ENCODE measurements at places on chromosomes 6 and 20.

GRCh38 chr6:154143753-154144152 lies 104.7 kb downstream of the OPRM1 start:
- no peak for DNase-seq

GRCh38 chr6:114282292-114282691 lies 60.5 kb downstream of the HS3ST5 start:
- DNase-seq, result no peak

GRCh38 chr6:137044366-137045221 lies at the start of gene IL20RA:
Gene IL20RA (minus strand): TSS chr6:137044965. CDS start chr6:137044728, 237 bp downstream.
- no peak for DNase-seq

DNA sequence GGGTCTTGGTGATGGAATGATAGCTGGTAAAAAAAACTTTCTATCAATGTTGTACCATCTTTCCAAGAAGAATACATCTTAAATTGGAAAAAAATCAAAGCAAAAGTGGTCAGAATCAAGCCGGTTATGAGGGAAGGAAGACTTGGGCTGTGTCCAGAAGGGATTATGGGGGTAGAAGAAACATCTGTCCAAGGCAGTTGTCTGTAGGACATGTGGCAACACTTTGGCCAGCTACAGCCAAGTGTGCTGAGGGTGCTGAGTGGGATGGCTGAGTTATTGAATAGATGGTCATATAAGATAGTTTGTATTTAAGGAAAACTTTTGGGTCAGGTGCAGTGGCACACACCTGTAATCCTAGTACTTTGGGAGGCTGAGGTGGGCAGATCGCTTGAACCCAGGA lies 38.4 kb downstream of the INSM1 start:
- DNase-seq, result no peak

GRCh38 chr6:163186527-163186926 lies 228.0 kb upstream of the QKI start:
- DNase-seq, result no peak

GRCh38 chr20:52242237-52243230 lies 51.0 kb upstream of the ZFP64 start:
- DNase-seq, result no peak

GRCh38 chr6:29035951-29036350 lies 9.0 kb downstream of the OR2W1 start:
- no peak for DNase-seq

DNA sequence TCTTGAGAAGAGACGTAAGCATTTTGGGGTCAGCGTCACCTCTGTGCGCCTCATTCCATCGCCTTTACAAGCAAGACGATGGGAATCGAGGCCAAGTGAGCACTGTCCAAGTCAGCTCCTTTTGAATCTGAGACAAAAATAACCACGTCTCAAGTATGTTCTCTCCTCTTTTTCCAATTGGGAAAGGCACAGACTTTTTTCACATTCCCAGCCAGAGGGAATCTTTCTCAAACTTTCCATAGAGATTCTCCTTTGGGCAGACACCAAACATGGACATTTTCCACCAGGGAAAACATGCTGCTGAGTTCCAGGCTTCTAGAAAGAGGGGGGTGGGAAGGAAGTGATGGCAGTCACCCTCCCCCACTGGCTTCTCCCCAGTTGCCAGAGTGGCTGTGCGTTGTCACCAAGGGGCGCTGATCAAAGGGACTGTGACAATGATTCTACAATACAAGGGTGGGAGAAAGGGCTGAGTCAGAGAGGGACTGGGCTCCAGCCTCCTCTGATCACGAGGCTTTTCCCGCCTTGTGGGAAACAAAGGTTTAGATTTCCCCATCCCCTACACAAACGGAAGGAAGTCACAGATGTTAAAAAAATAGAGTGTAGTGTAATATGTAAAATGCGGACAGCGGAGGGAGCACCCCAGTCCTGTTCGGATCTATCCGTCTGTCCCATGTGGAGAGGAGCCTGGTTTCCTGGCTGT lies 281.9 kb upstream of the RNF24 start:
- DNase-seq, result no peak

DNA sequence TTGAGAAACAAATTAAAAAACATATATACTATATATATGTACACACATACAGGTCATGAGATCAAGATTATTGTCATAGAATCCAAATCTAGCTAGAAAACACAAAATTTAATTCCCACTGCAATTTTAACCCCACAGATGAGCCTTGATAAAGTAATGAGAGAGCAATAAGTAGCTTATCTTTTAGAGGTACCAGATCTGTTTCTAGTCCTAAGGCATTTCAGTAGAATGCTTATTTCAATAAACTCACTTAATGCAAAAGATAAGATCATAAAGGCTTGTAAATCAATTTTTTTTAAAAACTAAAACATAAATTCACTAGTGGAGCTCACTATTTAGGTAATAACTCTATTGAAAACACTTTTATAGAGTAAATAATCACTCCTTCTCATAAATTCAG lies 47.2 kb downstream of the PRKN start:
- no peak for DNase-seq

GRCh38 chr6:12423832-12424231 lies 133.7 kb downstream of the EDN1 start:
- DNase-seq, result no peak

DNA sequence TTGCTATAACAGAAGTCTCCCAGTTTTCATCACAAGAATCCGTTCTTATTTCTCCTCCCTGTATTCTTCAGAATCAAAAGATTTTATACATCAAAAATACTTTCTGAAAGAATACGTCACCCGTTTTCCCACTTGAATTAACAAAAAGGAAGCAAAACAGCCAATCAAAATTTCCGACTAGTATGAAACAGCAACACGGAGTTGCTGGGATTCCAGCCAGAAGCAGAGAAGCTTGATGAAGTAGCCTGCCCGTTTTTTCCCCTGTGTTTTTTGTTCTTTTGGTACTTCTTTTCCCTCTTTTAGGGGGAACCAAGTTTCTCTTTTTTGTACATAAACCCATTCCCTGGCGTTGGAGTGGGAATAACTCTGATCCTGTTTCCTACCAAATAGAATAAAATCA lies 14.6 kb downstream of the TXLNB start:
- DNase-seq, result no peak

DNA sequence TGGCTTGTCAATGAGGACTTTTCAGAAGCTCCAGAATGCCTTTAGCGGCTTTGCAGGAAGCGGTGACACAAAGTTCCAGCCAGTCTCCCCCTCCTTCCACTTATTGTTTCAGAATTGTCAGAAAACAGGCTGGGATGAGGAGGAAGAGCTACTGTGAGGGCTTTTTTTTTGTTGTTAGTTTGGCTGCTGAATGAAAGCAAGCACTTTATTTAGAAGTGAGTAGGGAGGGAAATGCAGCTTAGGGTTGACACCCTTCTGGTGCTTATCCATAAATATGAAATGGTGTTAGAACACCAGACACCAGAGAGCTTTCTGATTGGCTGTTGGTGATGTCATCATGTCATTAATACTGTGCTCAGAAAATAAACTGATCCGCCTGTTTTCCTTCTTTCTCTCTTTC lies 251.5 kb downstream of the SOX4 start:
- DNase-seq, result no peak

GRCh38 chr6:157224951-157225574 lies 98.3 kb downstream of the TMEM242 start:
- no peak for DNase-seq

DNA sequence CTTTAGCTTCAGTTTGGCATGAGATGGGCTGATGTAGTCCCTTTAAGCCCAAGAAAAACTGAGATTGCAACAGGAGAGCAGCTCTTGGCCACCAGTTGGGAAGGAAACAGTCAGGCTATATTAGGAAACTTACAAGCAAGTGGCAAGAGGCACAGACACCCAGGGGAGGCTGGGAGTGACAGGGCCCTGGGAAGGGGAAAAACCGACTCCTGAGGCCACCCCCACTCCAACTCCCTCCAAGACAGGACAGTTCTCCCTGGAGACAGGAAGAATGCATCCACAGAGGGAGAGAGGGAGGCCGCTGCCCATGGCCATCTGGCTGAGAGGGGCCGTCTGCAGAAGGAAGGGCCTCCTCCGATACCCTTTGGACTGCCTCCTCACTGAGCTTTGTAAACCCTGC lies 20.5 kb downstream of the JPH2 start:
- no peak for DNase-seq

DNA sequence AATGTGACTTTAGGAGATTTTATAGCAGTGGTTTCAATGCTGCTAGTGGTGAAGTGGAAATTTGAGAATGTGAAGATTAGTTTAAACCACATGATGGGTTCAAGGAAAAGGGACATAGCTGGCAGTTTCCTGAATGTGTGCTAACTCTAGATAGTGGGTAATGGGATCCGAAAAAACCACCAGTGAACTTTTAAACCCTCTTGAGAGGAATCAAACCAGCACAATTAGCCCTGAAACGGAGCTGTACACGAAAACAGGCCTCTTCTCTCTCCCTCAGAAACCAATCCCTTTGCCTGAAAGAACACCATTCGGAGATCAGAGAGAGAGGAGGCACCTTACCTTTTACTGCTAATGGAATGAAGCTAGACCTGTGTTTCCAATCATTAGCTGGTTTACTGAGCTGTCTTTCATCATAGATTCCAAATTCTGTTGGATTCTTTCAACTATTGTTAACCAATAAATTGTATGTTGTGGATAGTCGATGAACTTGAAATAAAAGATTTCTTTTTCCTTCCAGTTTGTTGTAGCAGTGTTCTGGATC lies 103.9 kb downstream of the AIG1 start:
- no peak for DNase-seq

DNA sequence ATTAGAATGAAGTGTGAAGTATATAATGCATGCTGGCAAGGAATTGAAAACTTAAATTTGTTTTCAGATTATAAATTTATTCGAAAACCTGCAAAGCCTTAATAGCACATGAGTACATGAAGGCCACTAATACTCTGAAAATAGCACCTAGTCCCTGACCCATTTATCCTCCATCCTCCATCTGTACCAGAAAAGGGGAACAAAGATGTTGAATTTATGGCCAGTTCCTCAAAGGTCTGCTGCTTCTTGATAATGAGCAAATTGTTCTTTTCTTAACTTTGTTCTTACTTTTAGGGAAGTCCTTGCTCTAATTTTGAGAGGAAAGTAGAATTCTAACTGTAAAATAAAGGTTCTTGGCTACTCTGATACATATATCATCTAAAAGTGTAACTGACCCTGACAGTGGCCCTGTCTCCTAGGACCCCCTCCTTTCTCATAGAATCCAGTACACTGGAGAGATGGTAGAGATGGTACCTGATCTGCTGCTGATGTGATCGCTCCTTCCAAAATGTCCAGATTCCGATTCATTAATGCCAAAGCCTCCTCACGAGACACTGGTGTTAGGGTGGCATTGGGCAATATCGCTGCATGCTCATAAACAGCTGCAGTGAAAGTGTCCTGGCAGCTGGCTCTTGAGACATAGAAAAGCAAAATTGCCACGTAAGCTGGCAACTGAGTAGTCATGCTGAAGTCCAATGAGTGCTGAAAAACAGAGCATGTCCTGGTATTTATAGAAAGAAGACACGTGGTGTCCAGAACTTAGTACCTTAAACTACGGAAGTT lies at the start of gene VNN1:
TSS of gene VNN1 (minus strand) at position 704 of the 783 bp plus-strand sequence. CDS start at position 684, 20 bp downstream.
- DNase-seq, result no peak

DNA sequence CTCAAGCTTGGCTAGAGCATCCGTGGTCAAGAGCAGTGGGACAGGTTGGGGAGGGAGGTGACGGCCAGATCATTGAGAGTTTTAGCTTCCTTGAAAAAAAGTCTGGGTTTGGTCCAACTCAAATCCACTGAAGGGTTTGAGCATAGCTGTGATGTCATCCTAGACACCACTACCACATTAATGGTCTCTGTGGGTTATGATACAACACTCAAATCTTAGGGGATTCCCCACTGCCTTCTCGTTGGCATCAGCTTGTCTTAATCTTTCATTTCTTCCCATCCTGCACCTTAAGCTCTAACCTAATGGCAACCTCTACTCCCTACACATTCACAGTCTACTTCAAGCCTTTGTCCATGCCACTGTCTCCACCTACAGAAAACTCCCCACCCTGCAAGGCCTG lies 77.3 kb downstream of the BMP6 start:
- no peak for DNase-seq

DNA sequence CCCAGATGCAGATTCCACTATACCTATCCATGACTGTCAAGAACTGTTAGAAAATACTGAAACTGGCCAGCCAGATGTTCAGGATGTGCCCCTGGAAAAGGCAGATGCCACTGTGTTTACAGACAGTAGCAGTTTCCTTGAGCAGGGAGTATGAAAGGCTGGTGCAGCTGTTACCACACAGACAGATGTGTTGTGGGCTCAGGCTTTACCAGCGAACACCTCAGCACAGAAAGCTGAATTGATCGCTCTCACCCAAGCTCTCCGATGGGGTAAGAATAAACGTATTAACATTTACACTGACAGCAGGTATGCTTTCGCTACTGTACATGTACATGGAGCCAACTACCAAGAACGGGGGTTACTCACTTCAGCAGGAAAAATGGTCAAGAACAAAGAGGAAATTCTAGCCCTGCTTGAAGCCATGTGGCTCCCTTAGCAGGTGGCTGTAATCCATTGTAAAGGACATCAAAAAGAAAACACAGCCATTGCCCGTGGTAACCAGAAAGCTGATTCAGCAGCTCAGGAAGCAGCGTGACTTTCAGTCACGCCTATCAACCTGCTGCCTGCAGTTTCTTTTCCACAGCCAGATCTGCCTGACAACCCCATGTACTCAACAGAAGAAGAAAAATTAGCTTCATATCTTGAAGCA lies 459.7 kb upstream of the HTR1E start:
- no peak for DNase-seq

- DNase-seq, result no peak
Measured at GRCh38 chr6:90019216-90019615, 124.9 kb downstream of the GJA10 start.

DNA sequence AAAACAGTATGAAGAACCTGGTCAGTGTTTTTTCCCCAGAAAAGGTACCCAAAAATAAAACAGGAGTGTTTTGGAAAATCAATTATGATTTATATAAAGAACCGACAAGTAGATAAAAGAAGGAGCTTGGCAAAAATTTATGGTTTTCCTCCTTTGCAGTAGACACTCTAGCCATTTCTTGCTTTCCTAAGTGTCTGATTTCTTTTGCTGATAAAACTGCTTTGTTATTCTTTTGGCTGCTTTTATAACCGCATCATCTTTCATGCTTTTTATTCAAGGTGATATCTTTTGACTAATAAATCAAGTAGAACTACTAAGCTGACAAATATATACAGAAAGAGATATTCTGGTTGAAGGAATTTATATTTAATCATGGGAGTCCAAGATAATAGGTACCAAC lies 16.6 kb downstream of the ATG5 start:
- DNase-seq, result no peak

- DNase-seq, result no peak
Measured at GRCh38 chr6:20211941-20212391, 303 bp downstream of the MBOAT1 start.

DNA sequence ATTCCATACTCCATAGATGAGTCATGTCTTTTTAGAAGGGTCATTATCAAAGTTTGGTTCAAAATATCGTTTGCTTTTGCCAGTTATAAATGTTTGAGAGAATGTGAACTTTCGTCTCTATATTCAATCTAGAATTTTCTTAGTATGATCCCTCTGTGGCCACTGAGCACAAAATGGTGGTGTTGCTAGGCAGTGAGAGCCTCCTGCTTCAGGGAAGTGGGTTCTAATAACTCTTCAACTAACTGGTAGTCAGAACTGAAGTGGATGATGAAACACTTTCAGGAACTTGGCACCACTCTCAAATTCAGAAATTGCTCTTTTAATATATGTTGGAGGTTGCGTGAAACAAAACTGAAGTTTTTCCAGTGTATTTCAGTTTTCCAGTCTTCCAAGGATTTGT lies 125.0 kb upstream of the DOK5 start:
- DNase-seq, result no peak

GRCh38 chr6:74491844-74492374 lies 713.9 kb downstream of the COL12A1 start:
- no peak for DNase-seq

GRCh38 chr6:33128318-33128717 lies 52.5 kb downstream of the HLA-DPB1 start:
- DNase-seq, result no peak

GRCh38 chr6:165486183-165487137 lies 176.6 kb downstream of the PDE10A start:
- no peak for DNase-seq

Data from cerebellar nuclear complex (tissue), 1 donor.